ENCODE measurements at places on chromosomes 2 and 18. TPM values are rescaled to one million over a fixed set of nuclear protein-coding genes. Genes with fewer than 3 reads are reported as not detected.

GRCh38 chr18:22667616-22668422 is 250.1 kb upstream of the CTAGE1 start:
- DNase-seq = peak; percentile 82

DNA sequence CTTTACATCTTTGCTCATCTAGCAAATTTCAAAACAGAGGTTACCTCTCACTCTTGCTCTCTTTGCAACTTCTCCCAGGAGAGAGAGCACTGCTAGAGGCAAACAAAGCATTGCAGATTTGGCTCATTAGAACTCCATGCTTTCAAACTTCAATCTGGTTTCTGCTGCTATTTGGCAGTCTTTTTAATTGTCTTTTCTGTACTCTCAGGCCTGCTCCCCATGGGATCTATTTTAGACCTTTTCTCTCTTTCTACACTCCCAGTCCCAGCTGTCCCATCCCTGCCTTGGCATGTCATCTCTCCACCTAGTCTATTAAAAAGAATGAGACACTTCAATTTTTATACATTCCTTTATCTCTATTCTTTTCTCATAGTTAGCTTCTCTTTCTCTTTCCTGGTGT is 15.2 kb downstream of the KCNJ3 start:
- DNase-seq = no peak

GRCh38 chr2:133787207-133787606 is 218.9 kb upstream of the NCKAP5 start:
- DNase-seq = no peak

- no peak for DNase-seq
These were observed 270.7 kb upstream of the THUMPD2 start for GRCh38 chr2:40049781-40050180.

DNA sequence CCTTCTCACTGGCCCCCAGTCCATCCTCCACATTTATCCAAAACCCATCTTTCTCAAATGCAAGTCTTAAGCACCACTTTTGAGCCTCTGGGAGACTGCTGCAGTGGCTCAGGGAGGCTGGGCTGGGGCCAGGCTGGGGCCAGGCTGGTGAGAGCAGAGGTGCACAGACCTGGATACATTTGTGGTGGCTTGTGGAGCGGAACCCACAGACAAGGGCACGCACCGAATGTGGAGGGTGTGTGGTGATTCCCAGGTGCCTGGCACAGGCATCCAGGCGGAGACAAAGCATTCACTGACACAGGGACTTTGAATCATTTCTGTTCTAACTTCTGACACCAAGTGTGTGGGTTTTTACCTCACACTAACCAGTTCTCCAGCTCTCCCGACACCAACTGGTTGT is 42.2 kb upstream of the MGAT4A start:
- no peak for DNase-seq

- DNase-seq = no peak
These were observed 53.9 kb downstream of the TCF7L1 start for GRCh38 chr2:85187069-85187468.

DNA sequence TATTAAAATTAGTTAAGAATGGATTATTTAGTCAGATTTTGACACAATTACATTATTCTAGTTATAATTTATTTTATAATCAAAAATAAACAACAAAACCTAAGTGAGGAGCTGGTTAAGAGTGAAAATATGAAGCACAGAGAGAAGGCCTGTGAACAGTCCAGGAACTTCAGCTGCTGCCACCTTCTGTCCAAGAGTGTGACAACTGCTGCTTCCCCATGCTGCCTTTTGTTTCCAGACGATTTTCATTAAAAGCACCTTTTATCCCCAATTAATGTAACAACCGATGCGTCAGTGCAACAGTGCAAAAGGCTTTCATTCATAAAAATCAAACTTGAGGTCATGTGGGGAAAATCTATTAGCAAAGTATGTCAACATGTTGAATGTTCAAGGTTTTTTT is 363.6 kb downstream of the CTNNA2 start:
- DNase-seq = no peak

DNA sequence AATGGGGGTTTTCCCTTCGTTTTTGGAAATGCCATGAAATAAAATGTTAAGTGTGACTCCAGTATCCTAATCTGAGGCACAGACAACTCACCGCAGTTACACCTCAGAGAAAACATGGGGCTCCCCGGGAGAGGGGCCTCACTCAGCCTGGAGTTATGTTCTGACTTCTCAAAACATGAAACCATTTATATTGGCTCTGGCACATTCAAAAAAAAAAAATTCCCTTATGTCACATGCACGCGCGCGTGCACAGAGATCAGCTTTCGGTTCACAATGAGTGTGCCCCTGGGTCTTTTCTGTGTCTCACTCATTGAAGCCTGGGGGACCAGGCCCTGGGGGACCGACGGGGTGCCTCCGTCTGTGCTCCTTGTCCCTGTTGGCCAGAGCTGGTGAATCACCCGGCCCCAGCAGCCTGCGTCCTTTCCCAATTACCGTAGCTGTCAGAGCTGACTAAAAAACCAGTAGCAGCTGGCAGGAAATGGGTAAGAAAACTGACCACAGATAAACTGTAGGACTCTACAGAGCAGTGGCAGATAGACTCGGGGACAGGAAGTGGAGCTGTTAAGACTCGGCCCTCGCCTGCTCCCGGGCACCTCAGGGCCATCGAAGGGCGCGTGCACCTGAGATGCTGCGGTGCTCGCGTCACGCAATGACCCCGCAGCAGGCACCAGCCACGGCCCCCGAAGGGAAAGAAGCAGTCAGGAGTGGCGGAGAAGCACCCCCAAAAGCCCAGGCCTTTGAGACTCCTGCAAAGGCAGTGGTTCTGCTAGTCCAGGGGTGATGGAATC is 138.3 kb upstream of the ID2 start:
- no peak for DNase-seq

GRCh38 chr2:25460261-25460905 is 118.7 kb upstream of the DNMT3A start:
- no peak for DNase-seq

DNA sequence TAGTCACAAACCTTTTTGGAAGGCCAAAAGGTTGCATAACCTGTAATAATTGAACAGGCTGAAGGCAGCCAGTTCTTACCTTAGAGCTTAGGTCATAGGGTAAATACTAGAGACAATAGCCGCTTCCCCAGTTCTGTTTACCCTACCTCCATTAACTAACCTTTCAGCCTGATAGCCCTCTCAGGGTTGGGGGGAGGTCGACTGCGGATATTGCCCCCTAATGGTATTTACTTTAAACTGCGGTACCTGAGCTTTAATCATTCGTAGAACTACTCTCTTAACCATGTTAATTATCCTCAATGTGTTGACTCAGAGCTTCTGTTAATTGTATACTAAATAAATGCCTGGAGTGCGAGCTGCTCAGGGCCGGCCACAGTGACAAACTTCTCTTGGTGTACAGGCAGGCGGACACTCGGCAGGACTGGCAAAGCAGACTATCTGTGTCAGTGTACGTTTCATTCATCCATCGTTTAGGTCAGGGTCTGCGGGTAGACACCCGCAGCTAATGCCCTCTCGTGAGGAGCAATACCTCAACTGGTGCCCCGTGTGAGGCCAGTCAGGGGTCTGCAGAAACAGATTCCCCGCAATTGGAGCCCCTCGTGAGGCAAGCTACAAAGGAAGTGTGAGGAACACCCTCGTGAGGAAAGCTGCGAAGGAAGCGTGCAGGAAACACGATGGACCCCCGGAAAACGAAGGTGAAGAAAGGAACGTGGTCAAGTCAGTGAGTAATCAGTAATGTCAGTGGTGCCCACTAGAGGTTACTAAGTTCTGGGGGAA is 115.3 kb upstream of the SCN7A start:
- no peak for DNase-seq

DNA sequence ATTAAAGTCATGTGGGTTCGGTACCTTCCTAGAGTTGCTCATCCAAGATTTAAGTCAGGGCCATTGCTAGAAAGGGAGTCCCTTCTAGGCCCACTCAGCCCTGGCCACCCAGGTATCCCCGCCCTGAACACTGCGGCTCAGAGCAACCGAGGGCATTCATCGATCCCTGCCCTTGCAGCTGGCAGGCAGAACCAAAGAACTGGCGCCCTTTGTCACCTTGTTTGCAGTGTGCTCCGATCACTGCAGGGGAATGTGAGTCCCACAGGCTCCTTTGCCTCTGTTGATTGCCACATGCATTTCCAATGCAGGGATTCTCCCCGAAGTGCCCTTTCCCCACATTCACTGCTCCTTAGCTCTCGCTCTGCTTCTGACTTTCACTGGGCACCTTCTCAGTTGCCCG is 108.5 kb downstream of the CMPK2 start:
- DNase-seq = no peak

DNA sequence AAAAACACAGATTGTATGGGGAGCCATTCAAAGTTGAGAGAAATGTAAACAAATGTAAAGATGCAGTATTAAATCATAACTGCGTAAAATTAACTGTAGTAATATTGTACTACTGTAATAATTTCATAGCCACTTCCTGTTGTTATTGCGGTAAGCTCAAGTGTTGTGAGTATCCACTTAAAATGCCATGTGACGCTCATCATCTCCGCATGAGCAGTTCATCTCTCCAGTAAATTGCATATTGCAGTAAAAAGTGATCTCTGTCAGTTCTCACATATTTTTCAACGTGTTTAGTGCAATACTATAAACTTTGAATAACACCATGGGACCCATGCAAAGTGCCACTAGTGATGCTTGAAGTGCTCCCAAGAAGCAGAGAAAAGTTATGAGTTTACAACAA is 41.8 kb upstream of the SP3 start:
- DNase-seq = no peak

DNA sequence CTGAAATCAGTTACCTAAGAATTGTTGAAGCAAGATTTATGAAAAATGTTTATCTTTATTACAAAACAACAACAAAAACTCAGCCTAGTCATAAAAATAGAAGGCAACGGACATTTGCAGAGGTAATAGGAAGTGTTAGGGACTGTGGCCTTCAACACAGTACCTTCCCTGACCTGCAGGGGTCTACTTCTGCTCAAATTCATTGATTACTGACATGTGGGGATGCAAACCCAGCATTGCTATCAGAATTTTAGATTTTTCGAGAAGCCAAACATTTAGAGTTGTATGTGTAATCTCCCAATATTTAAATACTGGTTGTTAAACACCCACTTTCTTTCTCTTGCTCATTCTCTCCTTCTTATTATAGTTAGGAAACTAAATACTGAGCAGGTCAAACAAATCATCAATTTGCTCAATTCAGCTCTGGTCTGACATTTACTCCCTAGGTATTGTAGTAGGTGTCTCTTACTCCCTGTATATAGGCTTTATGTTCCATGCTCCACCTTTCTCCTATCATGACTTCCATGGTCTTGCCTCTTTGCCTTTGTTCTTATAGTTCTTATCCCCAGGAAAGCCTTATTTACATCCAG is 198.5 kb downstream of the UBE2E3 start:
- no peak for DNase-seq

- no peak for DNase-seq
These were observed 2.3 kb upstream of the ACTG2 start for GRCh38 chr2:73890301-73891092.

GRCh38 chr2:191255271-191255670 is 10.1 kb downstream of the MYO1B start:
- no peak for DNase-seq

DNA sequence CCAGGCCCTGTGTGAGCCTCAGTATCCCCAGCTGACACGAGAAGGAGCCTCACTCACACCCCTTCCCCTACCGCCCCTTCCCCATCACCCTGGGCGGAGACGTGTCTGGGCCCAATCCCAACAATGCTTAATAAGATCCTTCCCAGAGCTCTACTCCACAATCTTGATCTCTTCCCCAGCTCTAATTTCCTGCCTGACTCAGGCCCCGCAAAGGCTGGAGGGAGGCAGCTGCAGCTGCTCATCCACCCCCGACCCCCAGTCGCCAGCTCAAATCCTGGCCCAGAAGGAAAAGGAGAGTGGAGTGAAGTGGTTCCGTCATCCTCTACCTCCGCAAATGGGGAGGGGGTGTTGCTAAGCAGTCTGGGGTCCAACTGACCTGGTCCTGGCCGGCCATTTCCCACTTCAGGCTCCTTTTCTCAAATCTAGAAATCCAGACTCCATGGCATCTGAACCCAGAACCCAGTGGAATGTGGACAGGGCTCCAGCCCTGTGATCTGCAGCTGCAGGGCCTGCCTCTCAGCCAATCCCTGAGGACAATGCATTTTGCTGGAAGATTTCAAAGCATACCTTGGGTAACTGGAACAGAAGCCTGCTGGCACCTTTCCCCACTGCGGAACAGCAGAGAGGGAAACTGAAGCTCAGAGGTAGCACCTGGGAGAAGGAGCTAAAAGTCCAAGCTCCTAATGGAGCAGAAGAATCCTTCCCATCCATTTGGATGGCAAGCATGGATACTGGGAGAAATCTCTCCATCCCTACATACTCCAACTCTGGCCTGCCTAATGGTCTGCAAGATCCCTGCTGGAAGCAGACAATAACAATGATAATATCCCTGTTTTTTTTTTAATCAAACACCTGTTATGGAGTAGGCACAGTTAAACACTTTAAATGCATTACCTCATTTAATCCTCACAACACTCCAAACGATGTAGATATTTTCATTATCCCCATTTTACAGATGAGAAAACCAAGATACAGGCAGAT is 5.6 kb upstream of the TNS1 start:
- no peak for DNase-seq

- DNase-seq = no peak
These were observed 832.8 kb upstream of the ID2 start for GRCh38 chr2:7849027-7849426.

- DNase-seq = no peak
These were observed 156.7 kb upstream of the HAAO start for GRCh38 chr2:42949125-42949524.

GRCh38 chr2:102037681-102038080 is 45.9 kb downstream of the IL1R2 start:
- DNase-seq = no peak

DNA sequence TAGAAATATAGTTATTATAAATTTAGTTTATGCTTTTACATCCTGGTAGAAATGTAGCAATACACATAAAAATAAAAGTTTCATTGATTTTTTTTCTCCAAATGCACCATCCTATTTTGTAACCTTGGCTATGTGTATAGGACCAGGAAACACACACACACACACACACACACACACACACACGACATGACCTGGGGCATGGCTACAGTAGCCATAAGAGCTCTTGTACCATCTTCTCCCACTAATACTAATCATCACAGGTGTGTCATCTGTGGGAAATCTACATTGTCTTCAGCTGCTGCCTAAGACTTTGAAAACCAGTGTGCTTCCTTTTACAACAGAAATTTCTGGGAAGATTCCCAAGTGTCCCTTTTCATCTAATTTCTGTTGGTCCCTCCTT is 144.3 kb downstream of the MCFD2 start:
- no peak for DNase-seq

Gene CYP1B1
- total RNA-seq = 6.4 TPM

Gene LTBP1
- total RNA-seq = 63.4 TPM

Gene HAAO
- total RNA-seq = not detected

Gene RMDN2
- 8.3 TPM for total RNA-seq

Gene FKBP1B
- total RNA-seq = 14.9 TPM

Gene SULT6B1
- total RNA-seq = not detected

Gene SERPINB4
- total RNA-seq = not detected

Measured in glomerular endothelial cell (primary cell).